Muscle of arm (tissue), 14 donors: ENCODE measurements at places on chromosomes 2 and 18.

DNA sequence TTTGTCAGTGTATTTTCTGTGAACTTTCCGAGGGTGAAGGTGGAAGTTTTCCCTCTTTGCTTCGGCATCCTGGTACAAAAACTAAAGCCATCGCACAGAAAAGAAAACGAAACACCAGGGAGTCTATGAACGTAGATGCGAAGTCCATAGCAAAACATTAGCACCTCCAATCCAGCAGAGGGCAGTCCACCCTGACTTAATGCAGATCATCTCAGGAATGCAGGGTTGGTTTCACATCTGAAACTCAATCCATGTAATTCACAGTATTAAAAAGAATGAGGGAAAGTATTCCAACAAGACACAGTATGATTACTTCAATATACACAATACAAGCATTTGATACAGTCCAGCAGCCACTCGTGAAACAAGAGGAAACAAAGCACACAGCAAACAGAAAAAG lies 70.8 kb downstream of the RTP5 start:
- no peak for DNase-seq

GRCh38 chr18:23495723-23496440 lies 7.4 kb upstream of the RMC1 start:
- DNase-seq, result no peak

DNA sequence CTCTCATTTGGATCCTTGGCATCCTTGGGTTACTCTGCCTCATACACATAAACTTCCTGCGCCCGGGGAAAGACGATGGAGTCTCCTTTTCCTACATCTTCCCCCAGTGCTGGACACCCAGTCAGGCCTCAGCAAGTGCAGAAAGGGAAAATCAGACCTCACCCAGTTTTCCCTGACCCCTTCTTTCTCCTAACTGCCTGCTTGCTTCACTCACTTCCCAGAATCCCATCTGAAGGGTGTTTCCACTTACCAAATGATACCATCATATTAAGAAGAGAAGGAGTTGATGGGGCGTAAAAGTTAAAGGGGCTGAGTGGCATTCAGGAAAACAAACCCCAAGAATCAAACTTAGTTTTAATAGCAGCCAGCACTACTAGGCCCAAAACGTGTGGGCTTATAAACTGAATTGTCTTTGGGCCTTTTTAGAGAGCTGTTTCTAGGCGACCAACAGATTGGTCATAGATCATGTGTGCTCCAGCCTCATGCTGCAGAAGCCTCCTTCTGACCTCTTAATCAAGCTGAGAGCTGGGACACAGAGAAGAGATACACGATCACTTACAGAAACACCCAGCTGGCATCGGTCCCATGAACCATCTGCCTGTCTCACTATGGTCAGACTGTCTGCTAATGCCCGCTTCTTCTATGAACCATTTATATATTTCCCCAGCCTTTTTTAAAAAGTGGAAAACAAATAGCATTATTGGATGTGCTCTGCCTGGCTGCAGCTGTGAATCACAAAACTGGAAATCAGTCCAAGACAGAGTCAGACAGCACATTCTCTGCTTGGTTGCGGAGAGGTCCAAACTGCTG lies 165.7 kb upstream of the SLC14A2 start:
- peak; percentile 79 for DNase-seq

- no peak for DNase-seq
Observed at GRCh38 chr2:26982102-26982742, 11.8 kb downstream of the MAPRE3 start.

DNA sequence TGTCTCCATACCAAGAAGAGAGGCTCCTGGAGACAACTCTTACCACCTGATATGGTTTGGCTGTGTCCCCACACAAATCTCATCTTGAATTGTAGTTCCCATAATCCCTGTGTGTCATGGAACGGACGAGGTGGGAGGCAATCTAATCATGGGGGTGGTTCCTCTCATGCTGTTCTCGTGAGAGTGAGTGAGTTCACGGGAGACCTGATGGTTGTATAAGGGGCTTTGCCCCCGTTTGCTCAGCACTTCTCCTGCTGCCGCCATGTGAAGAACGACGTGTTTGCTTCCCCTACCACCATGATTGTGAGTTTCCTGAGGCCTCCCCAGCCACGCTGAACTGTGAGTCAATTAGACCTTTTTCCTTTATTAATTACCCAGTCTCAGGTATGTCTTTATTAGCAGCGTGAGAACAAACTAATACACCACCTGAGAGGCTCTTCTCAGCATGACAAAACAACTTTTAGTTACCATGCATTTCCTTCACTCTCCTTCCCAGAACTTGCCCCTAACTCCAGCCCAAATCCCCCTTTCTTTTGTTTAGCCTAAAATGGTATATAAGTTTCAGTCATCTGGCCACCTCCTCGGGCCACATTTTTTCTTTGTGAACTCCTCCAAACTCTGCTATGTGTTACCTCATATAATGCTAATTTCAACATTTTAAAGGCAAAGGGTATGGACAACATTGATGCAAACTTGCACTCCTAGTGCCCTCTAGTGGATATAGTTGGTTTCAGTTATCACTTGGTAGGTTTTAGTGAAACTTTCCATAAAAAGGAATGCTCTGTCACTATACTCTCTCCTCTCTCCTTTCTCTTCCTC lies 58.6 kb upstream of the SLC25A52 start:
- peak; percentile 56 for DNase-seq

GRCh38 chr18:48605408-48605845 lies 66.6 kb downstream of the CTIF start:
- no peak for DNase-seq

DNA sequence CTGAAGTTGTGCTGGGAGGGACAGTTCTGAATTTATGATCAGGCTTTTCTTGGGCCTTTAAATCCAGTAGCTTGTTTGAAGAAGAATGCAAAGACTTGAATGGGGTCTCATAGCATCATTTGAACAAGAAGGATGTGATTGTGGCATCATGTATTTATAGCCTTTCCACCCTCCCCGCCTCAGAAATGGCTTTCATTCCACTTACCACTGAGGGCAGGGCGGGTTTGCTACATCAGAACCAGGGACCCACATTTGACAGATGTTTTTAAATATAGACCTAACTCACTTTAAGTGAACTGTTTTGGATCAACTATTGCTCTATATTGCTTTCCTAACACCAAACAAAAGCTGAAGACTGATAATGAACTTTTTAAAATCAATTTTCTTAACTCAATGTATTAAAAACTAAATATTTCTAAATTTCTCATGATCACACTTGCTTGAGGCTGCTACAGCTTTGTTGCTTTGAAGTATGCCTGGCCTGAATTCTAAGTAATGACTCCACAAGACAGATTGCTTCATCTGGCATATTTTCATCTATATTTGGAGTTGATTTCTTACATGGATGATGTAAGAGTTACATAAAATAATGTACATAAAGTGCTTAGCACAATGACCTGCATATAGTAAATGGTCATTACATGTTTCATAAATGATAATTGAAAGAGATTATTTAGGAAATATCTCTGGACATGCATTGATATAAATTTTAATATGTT lies 1552.9 kb upstream of the SLC39A10 start:
- no peak for DNase-seq

GRCh38 chr2:168849610-168850009 lies 40.6 kb downstream of the SPC25 start:
- DNase-seq, result peak; percentile 11

GRCh38 chr2:62928015-62928414 lies 122.6 kb upstream of the OTX1 start:
- DNase-seq, result no peak

- no peak for DNase-seq
Observed at GRCh38 chr2:240362216-240362755, 73.2 kb upstream of the GPC1 start.

GRCh38 chr2:151770995-151771394 lies 36.7 kb upstream of the NEB start:
- DNase-seq, result no peak

DNA sequence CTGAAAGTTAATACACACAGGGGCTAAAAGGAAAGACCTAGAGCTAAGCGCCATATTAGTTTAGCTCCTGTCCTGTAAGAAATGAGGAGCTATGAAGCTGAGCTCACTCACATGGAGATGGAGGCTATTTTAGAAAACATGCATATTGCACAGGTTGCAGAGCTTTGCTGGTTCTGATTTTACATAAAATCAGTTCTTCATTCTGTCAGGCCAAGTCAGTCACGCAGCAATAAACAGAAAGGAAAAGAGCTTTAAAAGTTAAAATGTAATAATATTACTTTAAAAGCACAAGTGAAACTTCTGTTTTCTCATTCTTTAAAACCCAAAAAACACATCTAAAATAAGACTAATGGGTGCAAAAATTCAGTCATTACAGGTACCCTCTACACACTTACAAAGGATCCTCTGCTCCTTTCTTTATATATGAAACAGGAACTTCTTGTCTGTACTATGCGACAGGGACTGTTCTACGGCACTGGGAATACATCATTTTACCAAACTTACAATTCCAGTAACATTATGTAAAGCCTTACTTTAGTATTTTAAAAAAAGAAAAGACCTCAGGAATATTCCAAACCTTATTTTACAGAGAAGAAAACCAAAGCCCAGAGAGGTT lies 113.8 kb downstream of the THADA start:
- no peak for DNase-seq

DNA sequence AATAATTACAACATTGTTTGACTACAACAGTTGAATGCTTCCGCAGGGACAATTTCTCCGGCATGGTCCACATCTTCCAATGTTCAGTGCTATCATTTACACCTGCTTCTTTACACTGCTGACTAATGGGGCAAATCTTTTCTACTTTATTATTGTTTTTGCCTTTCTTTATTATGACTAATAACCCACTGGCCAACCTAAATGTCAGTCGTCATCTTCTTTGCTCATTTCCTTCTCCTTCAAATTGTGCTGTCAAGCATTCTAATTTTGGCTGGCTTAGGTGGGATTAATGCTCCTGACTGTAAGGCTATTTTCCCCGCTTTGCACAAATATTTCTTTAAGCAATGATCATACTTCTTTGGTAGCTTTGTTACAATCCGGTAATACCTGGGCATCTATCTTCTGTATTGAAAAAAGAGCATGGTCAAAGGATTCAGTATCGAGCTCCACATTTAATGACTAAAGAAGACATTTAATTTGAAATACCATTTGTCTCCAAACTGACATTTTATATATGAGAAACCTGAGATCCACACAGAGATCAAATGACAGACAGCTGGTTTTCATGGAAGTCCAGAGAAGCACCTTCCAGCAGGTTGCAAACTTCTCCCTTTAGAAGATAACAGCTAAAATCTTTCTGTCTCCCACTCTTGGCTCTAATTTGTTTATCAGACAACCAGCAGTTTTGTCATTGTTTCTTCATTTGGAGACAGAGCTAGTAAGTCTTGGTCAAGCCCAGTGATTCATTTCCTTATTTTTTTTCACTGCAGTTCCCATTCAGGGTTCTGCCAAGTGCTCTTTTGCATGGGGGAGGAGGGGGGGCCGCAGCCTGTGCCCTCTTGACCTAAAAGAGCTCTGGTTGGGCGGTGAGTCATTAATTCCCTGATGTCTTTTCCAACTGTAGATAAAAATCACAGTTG lies 132.9 kb downstream of the SOCS6 start:
- peak; percentile 15 for DNase-seq

DNA sequence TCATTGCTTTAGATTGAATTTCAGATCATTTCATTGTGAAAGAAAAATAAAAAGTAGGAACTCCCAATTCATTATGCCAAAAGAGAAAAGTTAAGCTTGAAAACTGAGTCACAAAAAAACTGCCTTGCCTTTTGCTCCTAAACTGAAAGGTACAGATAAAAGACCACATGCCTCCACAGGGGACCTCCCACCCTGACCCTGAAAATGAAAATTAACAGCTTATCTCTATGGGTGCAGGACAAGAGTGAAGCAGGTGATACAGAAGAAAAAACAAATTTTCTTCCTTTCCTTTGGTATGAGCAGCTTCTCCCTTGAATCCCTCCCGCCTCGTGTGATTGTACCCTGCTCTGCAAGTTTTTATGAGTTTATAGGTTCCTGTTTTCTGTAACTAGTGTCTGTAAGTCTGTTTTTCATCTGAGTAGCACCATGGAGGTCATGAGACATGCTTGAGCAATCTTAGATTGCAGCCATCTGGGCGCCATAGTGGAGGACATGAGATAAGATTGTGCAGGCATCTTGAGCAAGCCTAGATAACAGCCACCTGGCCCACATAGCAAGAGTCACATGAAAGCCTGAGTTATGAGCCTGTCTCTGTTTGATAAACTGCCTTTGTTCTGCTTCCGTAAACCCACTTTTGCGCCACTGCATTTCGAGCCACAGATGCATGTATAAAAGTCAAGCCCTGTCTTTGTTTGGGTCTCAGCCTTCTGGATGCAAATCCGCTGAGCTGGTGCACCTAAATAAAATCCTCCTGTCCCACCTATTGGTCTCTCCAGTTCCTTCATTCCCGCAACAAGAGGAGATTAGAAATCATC lies 56.2 kb upstream of the DYNC1I2 start:
- no peak for DNase-seq

GRCh38 chr2:43149482-43150107 lies 76.8 kb downstream of the ZFP36L2 start:
- no peak for DNase-seq

DNA sequence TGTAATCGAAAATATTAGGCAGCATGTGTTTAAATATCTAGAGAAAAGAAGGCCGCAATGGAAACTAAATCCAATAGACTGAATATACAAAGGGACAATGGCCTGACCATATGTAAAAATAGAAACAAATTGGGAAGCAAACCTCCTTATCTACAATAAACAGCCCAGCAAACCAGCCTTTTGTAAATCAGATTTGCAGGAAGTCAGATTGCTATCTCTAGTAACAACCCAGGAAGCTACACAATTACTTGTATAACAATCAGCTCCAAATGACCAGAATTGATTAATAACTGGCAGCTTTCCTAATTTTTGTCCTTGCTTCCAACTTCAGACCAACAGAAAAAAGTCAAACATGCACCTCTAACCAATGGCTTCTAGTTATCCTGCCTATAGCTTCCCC lies 860.0 kb downstream of the CPS1 start:
- DNase-seq, result no peak

DNA sequence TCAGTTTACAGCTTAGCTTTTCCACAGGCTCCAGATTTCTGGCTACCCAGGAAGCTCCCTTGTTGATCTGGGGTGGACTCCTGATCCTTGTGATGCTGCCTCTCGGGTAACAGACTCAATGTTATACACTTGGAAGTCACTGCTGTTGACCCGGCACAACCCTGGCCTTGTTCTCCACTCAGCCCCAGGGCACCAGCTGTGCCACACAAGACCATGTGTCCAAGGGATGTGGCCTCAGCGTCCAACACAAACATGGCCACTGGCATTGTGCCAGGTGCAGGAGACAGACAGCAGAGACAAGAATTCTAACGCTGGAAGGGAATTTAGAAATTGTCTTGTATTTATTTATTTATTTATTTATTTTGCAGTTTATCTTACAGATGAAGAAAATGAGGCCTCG lies 39.0 kb upstream of the PPP4R1 start:
- no peak for DNase-seq
